ENCODE measurements at places on chromosomes 2 and 18.

DNA sequence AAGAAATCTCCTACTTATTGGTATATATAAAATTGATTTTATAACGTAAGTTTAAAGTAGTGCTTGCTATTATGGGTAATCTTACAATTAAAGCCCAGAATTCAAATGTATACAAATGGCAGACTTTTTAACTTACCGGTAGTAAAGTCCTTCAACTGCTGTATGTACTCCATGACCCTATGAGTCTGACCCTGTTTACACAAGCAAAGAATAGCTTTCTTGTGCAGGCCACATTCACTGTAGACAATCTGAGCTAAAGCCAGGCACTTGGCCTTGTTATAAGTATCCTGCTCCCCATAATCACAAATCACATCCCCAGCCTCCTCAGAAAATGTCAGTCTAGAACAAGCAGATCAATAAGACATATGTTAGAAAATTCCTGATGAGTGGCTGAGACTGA, 51.7 kb downstream of the CLHC1 start:
- DNase-seq: no peak

- DNase-seq: no peak
Observed at GRCh38 chr2:127642706-127643438, 3.1 kb upstream of the GPR17 start.

DNA sequence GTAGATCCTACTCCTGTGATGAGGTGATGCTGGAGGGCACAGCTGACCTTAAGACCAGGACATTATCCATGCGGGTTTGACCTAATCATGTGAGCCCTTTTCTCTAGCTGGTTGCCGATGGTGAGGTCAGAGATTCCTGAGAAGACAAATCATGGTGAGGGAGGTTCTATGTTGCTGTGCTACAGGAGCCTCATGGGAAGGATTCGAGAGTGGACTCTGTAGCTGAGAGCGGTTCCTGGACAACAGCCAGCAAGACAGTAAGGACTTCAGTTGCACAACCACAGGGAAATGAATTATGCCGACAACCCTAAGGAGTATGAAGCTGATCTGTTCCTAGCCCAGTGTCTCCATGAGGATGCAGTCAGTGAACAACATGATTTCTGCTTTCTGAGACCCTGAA, 80.4 kb downstream of the EPB41L3 start:
- no peak for DNase-seq

DNA sequence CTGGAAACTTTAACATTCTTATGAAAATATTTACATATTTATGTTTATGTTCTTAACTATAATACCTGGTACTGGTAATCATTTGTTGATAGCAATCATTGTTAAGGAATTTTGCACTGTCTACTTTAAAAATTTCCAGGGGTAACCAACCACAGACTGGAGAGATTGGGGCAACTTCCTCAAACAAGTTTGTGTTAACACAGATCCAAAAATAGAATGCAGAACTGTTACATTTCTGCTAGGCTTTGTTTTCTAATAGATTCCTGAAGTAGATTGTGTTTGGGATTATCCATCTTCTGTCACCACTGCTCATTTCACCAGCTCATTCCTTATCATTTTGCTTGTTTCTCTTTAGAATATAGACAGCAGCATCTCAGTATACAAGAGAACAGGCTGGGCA, 23.7 kb downstream of the RNF125 start:
- DNase-seq: no peak

DNA sequence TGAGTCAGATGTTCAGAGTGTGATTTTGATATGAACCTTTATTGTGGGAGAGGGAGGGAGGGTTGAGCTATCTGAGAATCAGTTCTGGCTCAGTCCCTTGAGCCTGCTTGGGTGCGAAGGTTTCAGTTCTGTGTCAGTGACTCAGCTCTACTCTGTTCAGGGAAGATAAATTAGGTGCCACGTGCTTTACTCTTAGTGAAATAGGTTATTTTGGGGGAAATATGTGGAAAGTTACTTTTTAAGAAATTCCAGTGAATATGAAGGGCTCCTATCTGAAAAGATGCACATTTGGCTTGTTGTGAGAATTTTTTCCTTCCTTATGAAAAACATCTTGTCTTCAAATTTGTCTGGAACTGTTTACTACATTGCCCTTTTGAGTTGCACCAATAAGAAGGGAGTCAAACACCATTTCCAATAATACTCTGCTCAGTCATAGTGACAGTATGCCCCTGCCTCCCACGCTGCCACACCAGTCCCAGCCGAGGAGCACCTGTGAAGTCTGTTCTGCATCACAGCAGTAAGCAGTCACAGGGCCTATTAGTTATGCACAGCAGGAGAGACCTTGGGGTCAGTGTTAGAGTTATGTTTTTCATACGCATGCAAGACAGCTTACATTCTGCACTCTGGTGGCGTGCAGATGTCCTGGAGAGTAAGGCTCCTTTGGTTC, 32.8 kb upstream of the DNAH7 start:
- DNase-seq: no peak

- no peak for DNase-seq
Observed at GRCh38 chr18:29979881-29980280, 1062.7 kb downstream of the DSC3 start.

- no peak for DNase-seq
Observed at GRCh38 chr2:112216167-112216566, 38.7 kb downstream of the ZC3H8 start.

DNA sequence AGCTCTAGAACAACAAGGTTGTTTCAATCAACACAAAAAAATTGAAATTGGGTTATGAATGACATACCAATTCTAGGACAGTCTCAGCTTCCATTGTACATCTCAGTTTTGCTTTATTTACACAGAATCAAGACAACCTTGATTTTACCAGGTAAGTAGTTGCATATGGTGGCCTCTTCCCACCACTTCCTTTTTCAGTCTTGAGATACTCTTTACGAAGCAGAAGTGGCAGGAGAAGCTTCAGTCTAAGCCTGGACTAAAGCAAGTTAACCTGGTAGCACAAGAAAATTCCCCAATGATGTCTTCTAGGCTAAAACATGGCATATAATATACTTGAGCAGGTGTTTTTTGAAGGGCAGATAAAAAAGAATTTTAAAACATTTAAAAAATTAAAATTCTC, 10.7 kb upstream of the FAM136A start:
- DNase-seq: no peak

GRCh38 chr2:89823556-89823955, 1132.1 kb downstream of the RPIA start:
- DNase-seq: no peak

- no peak for DNase-seq
Observed at GRCh38 chr2:46431481-46432235, 47.7 kb upstream of the TMEM247 start.

GRCh38 chr2:201551901-201552300, 91.4 kb downstream of the TMEM237 start:
- DNase-seq: no peak

DNA sequence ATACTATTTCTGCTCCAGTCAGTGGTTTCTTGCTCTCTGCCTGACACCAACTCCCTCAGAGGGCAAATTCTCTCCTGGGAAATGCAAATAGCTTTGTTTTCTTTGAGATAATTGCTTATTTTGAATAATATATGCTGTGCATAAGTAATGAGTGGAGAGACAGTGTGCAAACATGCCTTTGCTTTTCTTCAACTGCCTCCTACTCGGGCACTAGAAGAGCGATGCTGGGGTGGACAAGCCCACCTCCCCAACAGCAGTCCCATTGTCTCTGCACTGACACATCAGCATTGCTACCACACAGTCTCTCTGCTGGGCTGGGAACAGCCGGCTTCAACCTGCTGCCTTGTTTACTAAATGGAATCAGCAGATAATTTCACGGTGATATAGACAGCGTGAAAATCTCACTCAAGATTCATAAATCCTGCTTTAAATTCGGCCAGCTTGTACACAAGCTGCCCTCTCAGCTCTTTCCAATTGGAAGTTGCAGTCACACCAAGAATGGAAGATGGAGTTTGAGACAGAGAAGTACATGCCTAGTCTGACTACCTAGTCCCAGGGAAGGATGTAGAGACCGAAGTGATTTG, 694.5 kb downstream of the TDRD15 start:
- no peak for DNase-seq

GRCh38 chr18:46332921-46333341, 228.7 kb downstream of the HAUS1 start:
- DNase-seq: no peak

GRCh38 chr2:208204166-208204565, 14.3 kb upstream of the C2orf80 start:
- DNase-seq: no peak

DNA sequence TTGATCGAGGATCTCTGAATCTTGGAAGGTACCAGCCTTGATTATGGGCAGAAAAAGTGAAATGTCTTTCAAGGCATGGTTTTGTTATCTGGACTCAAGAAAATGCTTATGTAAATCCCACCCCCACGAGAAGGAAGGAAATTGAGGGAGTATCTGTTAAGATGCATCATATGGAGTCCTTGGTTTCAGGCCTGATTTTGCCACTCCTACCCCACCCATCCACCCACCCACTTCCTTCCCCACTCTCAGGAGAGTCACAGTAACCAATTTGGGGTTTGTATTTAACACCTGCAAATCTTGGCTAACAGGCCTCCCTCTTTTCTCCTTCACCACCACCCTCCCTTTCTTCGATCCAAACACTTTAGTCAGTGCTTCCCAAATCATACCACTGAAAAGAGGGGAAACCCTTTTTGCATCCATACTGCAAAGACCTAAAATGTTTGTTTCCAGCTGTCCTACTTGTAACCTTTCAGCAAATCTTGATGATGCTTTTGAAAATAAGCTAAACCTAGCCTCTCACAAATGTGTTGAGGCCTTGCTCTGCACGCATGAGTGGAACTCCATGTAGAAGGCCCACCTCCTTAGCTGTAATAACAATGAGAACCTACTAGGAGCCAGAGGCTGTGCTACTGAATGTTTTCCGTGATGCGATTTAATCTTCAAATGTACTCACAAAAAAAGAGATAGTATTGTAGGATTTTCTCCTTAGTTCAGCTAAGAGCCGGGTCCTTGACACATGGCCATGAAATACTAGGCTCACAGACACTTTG, 34.8 kb downstream of the POU3F3 start:
- no peak for DNase-seq

GRCh38 chr2:10245661-10246060, 57.0 kb upstream of the HPCAL1 start:
- no peak for DNase-seq

- no peak for DNase-seq
Observed at GRCh38 chr2:2579814-2580213, 248.7 kb upstream of the MYT1L start.

- DNase-seq: no peak
Observed at GRCh38 chr18:68679528-68679927, 35.4 kb downstream of the TMX3 start.

DNA sequence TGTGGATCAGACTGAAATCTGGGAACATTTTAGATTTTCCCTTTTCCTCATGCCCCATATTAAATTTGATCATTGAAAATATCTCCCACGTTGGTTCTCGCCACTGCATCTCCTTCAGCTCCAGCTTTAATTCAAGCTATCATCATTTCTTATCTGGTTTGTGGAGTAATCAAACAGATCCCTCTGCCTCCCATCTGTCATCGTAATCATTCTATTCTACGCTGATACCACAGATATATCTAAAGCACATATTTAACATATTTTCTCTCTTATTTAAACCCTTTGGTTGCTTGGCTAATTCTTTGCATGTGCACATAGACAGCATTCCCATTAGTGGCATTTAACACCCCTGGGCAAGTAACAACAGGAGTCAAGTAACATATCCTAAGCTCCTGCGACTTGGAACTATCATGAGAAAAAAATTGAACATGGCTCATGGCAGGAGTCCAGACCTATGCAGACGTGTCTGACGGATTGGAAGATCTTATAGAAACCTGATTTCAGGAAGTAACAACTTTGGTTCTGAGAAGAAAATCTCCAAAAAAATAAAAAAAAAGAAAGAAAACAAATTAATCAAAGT, 158.8 kb upstream of the KYNU start:
- DNase-seq: no peak

- no peak for DNase-seq
Observed at GRCh38 chr18:23270986-23271680, 135.8 kb downstream of the CABLES1 start.

GRCh38 chr2:96554293-96555145, 18.0 kb downstream of the ARID5A start:
- DNase-seq: peak; percentile 73

DNA sequence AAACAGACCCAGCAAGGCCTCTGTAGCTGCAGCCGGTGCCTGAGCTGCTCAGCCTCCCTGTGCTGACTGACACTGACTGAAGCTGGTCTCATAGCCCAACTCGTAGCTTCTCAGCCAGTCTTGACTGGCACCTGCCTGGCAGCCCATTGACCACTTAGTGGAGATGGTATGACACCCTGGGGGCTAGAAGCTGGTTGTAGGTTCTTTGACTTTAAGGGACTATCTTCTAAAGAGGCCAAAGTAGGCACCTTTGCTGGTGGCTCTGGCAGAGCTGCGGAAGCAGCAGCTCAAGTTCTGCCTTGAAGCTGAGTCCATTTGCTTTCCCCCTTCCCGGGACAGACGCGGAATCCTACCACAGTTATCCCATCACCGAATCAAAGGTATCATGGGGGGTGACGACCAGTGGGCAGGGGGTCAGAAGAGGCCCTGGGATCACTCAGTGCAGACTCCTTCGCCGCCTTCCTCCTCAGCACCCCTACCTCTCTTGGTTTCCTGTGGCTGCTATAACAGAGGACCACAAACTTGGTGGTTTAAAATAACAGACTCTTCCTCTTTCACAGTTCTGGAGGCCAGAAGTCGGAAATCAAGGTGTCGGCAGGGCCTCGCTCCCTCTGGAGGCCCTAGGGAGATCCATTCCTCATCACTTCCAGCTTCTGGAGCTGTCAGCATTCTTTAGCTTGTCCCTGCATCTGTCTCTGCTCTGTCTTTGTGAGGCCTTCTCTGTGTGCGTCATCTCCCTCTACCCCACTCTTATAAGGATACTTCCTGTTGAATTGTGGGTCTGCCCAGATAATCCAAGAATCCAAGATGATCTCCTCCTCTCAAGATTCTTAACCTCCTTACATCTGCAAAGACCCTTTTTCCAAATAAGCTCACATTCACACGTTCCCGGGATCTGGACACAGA, 13.7 kb upstream of the FOSL2 start:
- no peak for DNase-seq

GRCh38 chr18:43587538-43588153, 310.4 kb upstream of the SYT4 start:
- no peak for DNase-seq

- no peak for DNase-seq
Observed at GRCh38 chr2:11716689-11717321, 29.6 kb upstream of the LPIN1 start.

DNA sequence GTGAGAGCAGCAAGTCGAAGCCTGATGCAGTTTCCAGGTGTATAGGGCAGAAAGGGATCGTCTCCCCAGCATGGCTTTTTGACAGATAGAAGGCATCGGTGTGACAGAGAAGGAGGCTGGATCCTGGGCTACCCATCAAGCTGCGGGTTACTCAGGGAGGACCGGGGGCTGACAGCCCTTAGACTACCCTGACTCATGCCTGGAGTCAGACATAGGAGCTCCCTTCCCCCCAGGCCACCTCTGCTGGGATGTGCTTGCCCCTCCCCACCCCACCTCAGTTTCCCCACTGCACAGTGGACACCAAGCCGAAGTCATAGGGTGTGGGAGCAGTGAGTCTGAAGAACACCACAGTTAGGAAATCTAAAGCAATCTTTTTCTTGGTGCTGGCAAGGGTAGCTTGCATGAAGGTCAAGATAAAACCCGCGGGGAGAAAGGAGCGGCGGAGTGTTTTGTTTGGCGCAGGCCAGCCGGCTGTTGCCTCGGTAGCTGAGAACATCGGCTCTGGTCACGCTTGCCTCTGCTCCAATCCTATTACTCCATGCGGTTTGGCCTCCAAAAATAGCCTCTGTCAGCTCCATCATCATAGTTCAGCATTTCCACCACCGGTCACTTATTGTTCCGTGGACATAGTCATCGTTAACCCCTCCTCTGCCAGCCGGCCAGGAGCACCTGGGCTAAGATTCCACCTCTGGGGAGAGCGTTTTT, 169.2 kb upstream of the GLI2 start:
- DNase-seq: no peak

Data from central memory CD4-positive, alpha-beta T cell (primary cell).